ENCODE measurements at places on chromosomes 1 and 21.
A peak's percentile ranks its signal among the peaks of the same experiment; 100 is the strongest.

- no peak for DNase-seq
Measured at GRCh38 chr1:228996281-228996680, 261.0 kb downstream of the RHOU start.

DNA sequence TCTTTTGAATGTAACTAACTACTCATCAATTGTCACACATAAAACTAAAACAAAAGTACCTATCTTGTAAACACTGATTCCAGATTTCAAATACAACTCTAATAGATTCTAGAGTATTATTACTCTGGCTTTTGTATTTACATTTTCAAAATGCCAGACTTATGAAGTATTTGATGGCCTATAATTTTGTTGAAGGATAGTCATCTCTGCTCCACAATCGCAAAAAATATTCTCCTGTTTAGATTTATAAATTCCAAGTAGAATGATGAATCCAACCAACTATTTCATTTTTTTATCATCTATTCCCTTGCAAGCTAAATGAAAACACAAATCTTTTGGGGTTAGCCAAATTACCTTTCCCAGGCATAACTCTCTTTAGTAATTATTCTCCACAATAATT, 75.0 kb upstream of the GUCA2A start:
- DNase-seq = peak; percentile 54

DNA sequence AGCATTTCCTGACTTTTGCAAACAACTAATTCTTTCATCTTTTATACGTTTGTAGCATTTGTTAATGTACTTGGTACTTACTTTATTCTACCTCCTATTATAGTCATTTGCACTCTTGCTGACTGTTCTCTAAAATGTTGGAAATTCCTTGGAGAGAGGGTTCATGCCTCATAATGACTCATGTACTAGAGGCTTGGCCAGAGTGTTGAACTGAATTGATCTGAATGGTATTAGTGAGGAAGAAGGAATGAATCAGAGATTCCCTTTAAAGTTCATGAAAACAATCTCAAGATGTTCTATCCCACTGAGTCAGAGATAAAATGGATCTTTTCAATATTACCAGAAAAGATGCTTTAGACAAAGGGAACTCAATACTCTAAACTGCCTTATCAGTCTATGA, 383.4 kb downstream of the SEC16B start:
- DNase-seq = peak; percentile 91

DNA sequence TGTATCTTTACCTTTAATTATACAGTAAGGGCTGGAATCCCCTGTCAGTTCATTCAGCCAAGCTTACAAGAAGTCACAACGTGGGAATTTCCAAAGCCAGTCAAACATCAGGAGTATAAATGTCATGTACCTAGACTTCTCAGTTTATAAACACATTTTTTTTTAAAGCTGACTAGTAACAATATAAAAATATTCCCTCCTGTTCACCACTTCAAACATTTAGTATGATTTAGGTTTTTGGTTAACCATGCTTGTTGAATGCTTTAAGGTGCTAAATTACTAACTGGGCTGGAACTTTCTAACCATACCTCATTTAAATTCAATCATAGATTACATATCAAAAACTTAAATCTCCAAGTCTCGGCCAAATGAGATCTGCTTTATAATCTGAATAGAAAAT, 44.0 kb downstream of the JAK1 start:
- no peak for DNase-seq

GRCh38 chr1:192789871-192790270, 19.0 kb upstream of the RGS2 start:
- DNase-seq = no peak

GRCh38 chr1:53617851-53618499, 121.0 kb downstream of the GLIS1 start:
- DNase-seq = no peak

GRCh38 chr1:95252422-95252821, 18.4 kb downstream of the RWDD3 start:
- no peak for DNase-seq

DNA sequence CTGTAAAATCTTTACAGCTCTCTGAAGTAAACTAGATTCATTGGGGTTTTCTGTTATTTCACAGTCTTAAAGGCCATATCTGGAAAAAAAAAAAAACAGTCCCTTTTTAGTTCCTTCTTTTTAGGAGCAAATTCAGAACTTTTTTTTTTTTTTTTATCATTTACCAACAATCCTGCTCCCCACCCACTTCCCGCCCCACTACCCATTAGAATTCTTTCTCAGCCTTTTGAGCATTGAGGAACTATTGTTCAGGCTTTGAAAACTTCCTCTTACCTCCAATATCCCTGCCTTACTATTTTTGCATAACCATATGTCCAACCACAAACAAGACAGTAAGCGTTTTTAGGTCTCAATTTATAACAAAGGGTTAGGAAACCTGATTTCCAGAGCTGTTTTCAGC, 330.1 kb downstream of the PLPP3 start:
- DNase-seq = no peak

DNA sequence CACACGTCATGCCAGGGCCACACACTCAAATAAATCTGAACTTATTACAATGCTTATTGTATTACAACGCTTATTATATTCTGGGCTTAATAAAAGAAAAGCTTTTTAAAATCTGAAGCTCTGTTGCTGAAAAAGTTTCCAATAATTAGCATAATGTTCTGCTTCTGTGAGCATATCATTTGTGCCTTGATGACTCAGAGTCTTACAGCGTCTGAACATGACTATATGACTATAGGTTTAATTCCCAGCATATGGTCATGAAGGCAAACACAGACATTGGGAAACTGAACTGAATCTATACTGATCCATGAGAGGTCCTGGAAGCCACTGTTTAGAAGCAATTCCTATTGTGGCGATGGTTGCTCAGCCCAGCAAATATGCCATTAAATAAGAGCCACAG, 66.3 kb downstream of the SIM2 start:
- DNase-seq = peak; percentile 32

DNA sequence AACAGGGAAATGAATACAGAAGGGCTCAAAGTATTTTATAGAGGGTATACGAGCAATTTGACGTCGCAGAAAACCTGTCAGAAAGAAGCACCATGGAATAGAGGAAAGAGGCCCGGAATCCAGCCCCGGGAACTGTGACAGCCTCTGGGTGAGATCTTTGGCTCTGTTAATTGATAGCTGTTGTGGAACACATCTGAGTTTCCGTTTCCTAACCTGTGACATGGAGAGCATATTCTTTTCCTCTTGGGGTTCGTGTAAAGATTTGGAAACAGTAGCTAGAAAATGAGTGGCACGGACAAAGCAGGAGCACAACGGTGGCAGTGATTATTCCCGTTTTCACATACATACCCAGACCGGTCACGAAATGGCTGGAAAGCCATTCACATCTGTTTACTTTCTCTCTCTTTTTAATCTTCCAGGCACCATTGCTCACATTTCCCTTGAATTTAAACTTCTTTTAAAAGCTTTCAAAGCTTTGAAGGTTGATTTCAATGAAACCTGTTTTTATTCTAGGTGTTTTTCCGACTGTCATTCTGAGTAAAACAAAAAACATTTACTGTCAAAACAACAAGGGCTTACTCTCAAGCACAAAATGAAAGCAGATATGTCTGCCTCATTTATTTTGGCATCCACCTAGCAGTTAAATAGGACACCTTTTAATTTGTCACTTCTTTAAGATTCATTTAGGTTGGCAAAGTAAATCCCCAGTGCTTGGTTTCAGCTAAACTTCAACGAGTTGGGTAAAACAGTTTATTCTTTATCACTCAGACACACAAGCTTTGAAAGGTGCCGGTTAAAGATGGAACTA, 26.7 kb upstream of the C8B start:
- no peak for DNase-seq

DNA sequence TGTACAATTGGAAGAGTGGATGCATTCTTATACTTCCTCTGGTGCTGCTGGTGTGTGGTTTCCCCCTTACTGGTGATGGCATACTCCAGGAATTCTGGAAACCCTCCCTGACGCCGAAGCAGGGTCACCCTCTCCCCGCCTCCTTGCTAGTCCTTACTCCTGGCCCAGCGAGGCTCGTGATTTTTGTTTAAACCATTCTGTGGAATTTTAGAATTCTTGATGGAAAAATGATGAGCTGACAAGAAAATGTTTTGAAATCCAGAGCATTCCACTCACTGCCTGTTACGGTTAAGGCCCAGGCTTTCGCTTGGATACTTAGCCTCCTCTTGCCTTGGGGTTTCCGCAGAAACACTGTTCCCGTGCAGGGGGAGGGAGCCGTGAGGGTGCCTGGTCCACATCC, 41.1 kb downstream of the IL6R start:
- peak; percentile 79 for DNase-seq

- DNase-seq = peak; percentile 44
Measured at GRCh38 chr1:110916669-110917306, 43.8 kb downstream of the CD53 start.

- no peak for DNase-seq
Measured at GRCh38 chr1:41446851-41447610, 37.5 kb downstream of the EDN2 start.

GRCh38 chr1:93651695-93652094, 29.9 kb downstream of the BCAR3 start:
- no peak for DNase-seq

DNA sequence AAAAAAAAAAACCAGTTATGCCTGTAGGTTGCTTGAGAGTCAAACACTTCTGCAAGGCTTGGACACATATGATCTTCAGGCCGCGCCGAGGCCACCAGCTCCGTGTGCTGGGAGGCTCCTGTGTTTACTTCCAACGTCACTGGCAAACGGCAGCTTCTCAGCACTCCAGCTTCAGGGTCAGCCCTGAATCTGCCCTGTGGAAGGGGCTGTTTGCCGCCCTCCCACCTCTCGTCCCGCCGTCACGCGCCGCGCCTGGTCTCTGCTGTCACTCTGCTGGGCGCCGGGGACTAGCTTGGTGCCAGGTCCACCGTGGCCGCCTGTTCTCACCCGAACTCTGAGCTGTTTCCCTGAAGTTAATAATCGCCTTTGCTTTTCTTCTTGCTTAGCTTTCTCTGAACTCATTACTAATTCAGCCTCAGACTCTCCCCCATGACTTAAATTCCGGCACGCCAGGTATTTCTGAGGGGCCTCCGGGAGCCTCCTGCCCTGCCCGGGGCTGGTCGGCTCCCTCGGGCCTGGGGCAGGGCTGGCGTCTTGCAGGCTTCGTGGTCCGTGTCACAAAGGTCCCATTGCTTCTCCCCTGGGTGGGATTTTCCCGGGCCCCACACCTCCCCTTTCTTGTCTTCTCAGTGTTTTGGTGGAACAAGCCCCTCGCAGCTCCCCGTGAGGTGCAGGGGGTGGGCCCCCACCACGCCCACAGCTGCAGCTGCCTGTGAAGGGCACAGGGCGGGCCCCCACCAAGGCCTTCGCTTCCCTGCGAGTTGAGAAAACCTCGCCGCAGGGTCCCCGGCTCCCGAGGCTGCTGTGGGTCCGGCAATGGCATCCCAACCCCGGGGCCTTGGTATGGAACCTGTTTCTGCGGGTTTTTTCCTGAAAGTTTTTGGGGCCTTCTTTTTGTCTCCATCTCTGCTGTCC, 14.6 kb upstream of the C1orf159 start:
- DNase-seq = no peak
